Diencephalon (tissue), 1 donor: ENCODE measurements at places on chromosomes 13 and 19. TPM values are rescaled to one million over a fixed set of nuclear protein-coding genes. Genes with fewer than 3 reads are reported as not detected.

Gene NCAN
- total RNA-seq: 241 TPM

Gene DYRK1B
- total RNA-seq: 20.8 TPM

Gene ZGLP1
- total RNA-seq: 1.6 TPM

Gene BEST2
- total RNA-seq: not detected

Gene RNF113B
- not detected for total RNA-seq

Gene ZNF582
- total RNA-seq: 6.7 TPM

Gene TUBA3C
- total RNA-seq: not detected

Gene C19orf33
- total RNA-seq: not detected

Gene NALCN
- 63.0 TPM for total RNA-seq

Gene FUT3
- not detected for total RNA-seq

Gene ATP8B3
- 0.69 TPM for total RNA-seq

Gene NECTIN2
- total RNA-seq: 27.5 TPM

Gene LHFPL6
- total RNA-seq: 47.5 TPM

Gene PRSS57
- not detected for total RNA-seq

Gene SIGLEC12
- not detected for total RNA-seq

Gene PVR
- total RNA-seq: 33.7 TPM

Gene NAPSA
- total RNA-seq: 0.46 TPM

Gene FRY
- total RNA-seq: 94.8 TPM

Gene AP2A1
- 83.5 TPM for total RNA-seq

Gene LILRB2
- 0.46 TPM for total RNA-seq

Gene KL
- 5.1 TPM for total RNA-seq

Gene DPF1
- total RNA-seq: 43.8 TPM

Gene NPAS1
- total RNA-seq: 3.5 TPM

Gene UPF3A
- total RNA-seq: 62.7 TPM

Gene ELSPBP1
- total RNA-seq: not detected

Gene SERP2
- total RNA-seq: 22.1 TPM

Gene GRIN2D
- 15.7 TPM for total RNA-seq

Gene COQ8B
- total RNA-seq: 29.8 TPM

Gene LHB
- total RNA-seq: not detected

Gene GPR183
- 3.2 TPM for total RNA-seq

Gene C1QTNF9B
- total RNA-seq: not detected

Gene KLK12
- total RNA-seq: not detected

Gene FAAP24
- total RNA-seq: 1.4 TPM

Gene CRTC1
- total RNA-seq: 11.8 TPM

Gene B3GLCT
- total RNA-seq: 46.4 TPM

Gene TMC4
- total RNA-seq: 0.46 TPM

Gene KLK4
- not detected for total RNA-seq

Gene PTOV1
- total RNA-seq: 113 TPM
